Renal cortical epithelial cell (primary cell): ENCODE measurements at places on chromosomes 2 and 18. TPM values are rescaled to one million over a fixed set of nuclear protein-coding genes. Genes with fewer than 3 reads are reported as not detected.

DNA sequence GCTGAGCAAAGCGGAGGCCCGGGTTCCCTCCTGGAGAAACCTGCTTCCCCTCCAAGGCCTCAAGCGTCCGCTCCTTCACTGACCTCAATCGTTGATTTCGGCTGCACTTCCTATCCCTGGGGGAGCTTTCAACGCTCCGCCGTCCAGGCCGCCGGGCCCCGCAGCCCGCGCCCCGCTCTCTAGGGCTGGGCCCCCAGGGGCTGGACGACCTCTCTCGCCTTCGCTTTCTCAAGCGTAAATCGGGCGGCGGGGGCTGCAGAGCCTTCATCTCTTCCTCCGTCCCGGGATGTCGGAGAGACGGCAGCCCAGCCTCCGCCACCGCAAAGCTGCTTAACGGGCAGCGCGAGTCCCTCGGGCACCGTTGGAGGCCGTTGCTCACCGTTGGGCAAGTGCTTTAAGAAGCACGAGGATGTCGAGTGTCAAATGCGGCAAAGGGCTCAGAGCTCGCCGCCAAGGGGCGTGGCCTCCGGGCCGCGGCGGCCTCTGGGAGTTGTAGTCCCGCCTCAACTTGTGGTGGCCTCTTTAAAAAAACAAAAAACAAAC lies 8.5 kb downstream of the HES6 start:
- peak; percentile 61 for DNase-seq

DNA sequence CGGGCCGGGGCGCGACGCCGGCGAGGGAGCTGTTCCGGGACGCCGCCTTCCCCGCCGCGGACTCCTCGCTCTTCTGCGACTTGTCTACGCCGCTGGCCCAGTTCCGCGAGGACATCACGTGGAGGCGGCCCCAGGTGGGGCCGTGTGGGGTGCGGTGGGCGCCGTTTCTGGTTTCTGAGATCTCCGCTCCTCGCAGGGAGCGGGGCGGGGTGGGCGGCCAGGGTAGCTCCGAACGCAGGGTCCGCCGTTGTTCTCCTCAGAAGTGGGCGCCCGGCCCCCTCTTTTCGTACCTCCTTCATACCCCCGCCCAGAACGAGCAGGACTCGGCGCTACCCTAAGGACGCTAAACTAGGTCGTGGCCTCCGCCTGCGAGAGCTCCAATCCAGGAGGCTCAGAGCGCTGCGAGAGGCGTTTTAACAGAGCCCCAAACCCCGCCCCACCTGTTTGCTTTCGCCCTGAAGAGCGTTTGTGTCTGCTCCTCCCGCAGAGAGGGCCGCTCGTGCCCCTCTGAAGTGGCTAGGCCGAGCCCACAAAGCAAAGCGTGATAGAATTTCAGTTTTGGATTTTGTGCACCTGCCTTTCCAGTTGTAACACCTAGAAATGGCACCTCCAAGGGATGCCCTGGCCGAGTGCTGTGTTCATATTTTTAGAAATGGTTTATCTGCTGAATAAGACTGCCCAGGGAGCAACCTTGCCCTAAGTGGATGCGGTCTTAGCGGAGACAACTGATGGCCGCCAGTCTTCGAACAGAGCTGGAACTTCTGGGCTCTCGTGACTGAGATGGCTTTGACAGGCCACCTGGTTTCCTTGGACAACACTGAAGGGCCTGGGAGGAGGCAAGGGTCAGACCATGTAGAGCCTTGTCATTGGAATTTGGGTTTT lies 626 bp downstream of the CAPN10 start:
- no peak for DNase-seq

GRCh38 chr2:151632993-151633565 lies 101.2 kb downstream of the NEB start:
- peak; percentile 48 for DNase-seq

The LYG1 gene
- total RNA-seq = 0.70 TPM in 1 of 2 replicates, not detected in the other

DNA sequence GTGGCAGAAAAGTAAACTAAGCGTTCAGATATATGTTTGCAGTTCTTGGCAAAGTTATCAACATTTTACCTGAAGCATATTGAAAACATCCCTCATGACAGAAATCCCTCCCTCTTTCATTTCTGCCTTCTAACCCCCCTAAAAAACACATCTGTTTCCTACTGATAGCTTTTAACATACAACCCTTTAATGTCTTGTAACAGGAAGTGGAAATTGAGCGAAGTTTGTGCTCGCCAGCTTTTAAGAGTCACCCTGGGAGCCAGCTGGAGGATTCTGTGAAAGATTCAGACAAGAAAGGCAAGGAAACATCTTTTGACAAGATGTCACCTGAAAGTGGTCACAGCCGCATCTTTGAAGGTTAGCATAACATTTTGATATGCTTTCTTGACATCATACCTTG lies 247.4 kb downstream of the XIRP2 start:
- DNase-seq = no peak

DNA sequence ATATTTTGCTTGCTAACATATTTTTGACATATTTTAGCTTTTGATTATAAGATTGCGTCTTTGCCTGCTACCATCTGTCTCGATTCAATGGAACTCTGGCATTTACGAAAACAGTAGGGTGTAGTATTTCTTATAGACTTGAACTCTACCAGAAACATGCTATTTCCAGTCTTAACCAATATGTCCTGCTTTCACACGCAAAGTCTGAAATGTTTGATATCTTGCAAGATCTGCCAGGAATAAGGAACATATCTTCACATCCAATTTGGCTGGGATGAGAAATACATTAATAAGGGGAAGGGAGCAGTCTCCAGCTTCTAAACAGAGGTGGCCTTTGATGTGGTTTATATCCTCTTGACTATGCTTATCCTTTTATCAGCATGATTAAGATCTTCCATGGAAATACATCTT lies 299.4 kb downstream of the ZNF521 start:
- DNase-seq = no peak

DNA sequence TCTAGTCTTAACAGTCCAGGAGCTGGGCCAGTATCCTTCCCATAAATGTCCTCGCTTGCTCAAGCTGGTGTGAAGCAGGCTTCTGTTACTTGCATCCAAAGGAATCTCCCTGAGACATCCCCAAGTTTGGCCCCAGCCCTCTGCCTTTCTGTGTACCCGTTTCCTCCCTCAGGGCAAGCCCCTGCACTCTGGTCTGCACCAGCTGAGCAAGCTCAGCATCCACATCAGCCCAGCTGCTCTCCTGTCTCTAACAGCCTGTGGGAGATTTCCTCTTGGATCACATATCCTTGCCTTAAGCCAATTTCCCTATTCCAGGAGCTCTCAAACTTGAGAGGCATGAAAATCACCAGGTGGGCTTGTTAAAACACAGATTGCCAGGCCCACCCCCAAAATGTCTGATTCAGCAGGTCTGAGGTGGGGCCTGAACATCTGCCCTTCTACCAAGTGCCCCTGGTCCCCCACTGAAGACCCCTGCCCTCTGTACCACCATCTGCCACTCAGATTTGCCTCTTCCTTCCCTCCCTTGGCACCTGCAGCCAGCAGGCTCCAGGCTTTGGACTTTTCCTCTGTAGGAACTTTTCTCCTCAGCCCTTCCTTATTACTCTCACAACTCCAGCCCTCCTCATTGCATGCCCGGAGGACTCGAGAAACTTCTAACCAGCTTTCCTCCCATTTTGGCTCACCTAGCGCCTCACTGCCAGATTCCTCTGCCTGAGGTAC lies 32.1 kb downstream of the REEP1 start:
- no peak for DNase-seq

DNA sequence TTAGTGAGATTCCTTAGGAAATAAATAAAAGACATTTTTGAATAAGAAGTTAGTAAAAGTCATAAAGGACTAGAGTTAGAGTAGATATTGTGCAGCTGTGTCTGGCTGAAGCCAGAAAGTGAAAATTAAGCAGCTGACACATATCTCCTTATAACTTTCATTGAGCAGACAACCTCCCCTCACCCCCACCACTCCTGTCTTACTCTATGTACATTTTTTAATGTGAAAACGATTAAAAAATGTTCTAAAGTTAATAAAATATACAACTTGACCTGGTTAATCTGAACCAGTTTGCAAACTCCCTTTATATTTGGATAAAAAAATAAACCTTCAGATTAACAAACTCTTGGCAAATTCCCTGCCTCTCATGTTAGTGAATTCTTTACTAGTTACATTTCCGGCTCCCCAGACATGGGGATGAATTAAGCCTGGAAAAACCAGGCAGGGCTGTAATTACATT lies 462.8 kb downstream of the MEIS1 start:
- no peak for DNase-seq

- no peak for DNase-seq
Measured at GRCh38 chr2:23053601-23054000, 331.4 kb upstream of the KLHL29 start.

GRCh38 chr18:33838054-33838453 lies 260.0 kb downstream of the ASXL3 start:
- no peak for DNase-seq

GRCh38 chr2:178829299-178829960 lies 22.2 kb upstream of the TTN start:
- DNase-seq = no peak

GRCh38 chr2:133557614-133558013 lies 10.6 kb downstream of the NCKAP5 start:
- no peak for DNase-seq

DNA sequence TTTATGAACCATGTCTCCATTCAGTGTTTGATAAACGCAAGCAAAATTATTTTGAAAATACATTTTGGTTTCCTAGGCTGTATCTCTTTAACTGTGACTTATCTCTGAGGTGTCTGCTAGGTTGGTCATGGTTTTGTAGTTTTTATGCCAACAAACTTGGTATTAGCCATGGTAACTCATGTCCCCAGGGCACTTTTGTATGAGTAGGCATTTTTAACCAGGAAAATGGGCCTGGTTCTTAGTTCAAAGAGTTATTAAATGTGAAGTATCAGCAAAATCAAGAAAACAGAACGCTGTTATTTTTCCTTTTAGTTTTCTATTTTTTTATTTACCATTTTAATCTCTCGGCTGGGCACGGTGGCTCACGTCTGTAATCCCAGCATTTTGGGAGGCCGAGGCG lies 179.3 kb upstream of the LHCGR start:
- no peak for DNase-seq

DNA sequence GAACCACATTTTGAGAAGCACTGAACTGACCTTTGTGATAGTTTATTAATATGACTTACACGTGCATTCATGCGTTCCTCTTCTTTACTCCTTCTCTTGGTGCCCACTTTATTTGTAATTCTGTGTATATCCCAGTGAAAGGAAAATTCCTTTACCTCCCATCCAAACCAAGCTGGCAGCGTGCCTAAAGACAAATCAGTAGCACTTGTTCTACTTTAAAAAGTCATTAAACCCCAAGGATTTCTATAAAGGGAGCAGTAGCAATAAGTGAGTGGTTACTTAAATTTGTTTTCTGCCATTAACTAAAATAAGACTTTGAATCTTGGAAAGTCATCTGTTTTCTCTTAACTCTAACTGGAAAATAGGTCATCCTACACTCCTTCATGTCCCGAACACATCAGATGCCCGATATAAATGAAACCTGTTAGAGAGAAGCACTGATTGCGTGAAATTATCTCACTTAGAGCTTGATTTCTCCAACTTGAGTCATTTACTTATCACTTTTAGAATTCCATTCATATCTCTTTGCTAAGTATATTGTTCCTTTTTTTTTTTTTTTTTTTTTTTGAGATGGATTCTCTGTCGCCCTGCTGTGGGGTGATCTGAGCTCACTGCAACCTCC lies 10.7 kb downstream of the PIK3C3 start:
- DNase-seq = no peak

- no peak for DNase-seq
Measured at GRCh38 chr2:129479892-129480291, 499.6 kb upstream of the RAB6C start.

The SPATA3 gene
- not detected in 2 replicates for total RNA-seq

- no peak for DNase-seq
Measured at GRCh38 chr18:54030434-54030833, 194.0 kb downstream of the MBD2 start.

DNA sequence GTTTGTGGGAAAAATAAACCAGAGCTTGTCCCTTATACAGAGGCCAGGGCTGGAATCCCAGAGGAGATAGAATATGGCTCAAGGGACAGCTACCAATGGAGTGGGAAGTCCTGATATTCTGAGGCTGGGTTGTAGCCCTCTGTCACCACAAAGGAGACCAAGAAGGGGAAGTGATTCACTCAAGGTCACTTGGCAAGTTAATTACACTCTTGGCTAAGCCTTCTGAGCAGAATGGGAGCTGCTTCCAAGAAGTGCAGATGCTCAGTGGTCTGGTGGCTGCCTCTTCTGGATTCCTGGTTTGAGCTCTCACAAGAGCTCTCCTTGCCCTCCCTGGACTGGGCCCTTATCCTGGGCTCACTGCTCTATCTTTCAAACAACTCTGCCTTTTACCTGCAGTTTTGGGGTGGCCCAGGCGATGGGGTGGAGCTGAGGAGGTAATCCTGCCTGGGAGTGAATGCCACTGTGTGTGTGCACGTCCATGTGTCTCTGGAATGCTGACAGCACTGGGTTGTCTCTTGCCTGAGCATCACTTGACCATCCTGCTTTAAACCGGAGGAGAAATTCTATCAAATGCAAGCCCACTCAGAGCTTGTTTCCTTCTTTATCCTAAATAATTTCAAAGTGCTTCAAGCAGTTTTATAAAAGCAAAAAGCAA lies 168.2 kb downstream of the KCNS3 start:
- peak; percentile 30 for DNase-seq

DNA sequence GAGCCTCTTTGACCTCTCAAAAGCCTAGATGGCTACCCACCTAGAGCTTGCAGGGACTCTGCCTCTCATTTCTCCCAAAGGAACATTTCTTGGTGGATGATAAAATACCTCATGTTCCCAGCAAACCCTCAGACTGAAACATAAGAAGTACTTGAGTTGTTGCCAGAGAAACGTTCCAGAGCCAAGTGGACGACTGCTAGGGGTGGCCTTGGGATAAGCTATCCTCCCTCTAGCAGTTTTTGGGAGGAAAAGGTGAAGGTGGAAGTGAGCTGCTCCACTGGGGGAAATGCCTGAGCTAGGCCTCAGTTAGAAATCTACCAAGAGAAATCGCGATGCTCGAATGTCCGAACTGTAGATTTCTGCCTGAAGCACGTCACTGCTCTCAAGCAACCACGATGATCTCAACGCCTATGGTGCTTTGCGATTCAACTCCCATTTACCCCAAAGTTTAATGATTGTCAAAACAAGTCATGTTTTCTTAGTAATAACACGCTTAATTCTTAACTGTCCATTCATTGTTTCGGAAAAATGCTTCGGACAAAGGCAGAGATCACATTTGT lies 91.5 kb downstream of the CCBE1 start:
- DNase-seq = peak; percentile 25

GRCh38 chr2:233209533-233210171 lies 41.8 kb upstream of the ATG16L1 start:
- peak; percentile 92 for DNase-seq

DNA sequence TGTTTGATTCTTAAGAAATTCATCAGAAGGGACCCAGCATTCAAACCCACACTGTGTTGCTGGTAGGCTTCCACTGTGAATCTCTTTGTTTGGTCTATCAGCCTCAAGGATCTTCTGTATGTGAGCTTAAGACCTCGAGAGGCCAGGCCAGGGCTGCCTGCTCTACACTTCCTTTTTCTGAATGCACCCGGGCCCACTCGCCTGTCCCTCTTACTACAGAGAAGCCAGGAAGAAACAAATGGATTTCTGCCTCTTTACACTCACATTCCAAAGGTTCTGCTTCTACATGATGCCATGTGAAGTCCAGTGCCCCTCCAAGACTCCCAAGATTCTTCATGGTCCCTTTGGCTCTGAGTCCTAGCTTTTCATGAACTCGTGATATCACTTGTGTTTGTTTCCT lies 25.4 kb upstream of the MRPL19 start:
- no peak for DNase-seq

- no peak for DNase-seq
Measured at GRCh38 chr2:138137949-138138348, 173.7 kb downstream of the HNMT start.

The VIT gene
- 0.15 and 0.52 TPM in 2 replicates for total RNA-seq
